MV-4-11 (cell line): ENCODE measurements at places on chromosomes 5 and 9.

DNA sequence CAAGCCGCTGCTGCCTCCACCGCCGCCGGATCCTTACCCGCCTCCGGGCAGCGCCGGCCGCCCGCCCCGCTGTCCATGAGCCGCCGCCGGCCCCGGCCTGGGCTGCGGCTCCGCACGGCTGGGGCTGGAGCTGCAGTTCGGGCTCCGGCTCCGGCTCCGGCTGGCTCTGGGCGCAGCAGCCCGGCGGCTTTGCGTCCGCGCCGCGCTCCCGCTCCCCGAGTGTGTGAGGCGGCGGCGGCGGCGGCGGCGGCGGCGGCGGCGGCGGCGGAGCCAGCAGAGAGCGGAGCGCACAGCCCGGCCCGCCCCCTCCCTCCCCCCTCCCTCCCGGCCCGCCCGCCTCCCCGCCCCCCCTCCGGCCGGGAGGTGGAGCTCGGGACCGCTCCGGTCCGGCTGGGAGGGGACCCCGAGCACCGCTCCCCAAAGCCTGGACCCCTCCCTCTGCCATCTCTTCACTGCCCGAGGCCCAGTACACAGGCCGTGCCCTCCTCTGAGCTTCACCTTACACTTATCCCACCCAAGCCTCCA lies at the start of gene PCDH1:
PCDH1 (minus strand) TSS at position 225 of the 525 bp plus-strand sequence; CDS start at position 77, 148 bp downstream.
- no peak for DNase-seq

DNA sequence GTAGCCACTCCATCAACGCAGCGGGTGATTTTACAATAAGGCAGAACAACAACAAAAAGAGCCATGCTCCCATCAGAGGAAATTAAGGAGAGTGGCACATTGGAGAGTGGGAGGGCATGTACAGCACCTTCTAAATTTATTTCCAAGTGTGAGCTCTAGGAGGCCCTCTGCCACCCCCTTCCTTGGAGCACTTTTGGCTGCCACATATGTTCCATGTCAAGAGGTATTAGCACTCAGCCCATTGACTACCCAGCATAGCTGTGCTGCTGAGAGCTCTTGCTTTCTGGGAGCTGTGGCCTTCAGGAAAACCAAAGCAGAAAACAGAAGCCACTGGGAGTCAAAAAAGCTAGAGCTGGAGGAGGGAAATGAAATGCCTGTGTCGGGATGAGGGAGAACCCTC lies 200.2 kb upstream of the PANK3 start:
- no peak for DNase-seq

DNA sequence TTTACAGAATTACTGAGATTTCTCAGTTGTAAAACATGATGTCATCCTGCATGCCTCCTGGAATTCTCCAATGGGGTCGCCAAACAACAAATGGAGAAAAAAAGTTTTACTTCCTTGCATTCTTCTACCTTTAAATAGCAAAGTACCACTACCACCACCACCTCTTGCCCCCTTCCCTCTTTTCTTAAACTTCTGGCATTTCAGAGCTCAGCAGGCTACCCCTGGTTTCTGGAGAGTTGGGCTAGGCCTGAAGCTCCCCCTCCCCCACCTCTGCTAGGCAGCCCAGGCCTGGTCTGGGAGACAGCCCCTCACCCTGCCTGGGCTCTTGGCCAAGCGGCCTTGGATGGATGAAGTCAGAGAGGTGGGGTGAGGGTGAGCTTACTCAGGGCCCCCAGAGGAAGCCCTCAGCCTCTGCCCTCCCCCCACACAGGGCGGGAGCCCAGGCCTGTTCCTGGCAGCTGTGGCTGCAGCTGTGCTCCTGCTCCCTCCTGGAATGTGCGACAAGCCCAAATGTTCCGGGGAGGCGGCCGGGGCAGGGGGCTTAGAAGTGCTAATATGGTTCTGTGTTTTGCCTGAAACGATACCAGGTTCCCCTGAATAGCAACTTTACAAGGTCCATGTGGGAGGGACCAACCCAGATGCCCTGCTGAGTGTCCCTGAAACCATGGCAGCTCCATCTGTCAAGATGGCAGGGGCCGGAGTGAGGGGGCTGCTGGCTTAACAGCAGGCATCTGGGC lies 6.0 kb upstream of the CCIN start:
- DNase-seq = no peak

- DNase-seq = no peak
These were observed 35.4 kb downstream of the SH3GL2 start for GRCh38 chr9:17614250-17614649.

GRCh38 chr5:139523635-139524445 lies 37.3 kb upstream of the UBE2D2 start:
- DNase-seq = no peak

DNA sequence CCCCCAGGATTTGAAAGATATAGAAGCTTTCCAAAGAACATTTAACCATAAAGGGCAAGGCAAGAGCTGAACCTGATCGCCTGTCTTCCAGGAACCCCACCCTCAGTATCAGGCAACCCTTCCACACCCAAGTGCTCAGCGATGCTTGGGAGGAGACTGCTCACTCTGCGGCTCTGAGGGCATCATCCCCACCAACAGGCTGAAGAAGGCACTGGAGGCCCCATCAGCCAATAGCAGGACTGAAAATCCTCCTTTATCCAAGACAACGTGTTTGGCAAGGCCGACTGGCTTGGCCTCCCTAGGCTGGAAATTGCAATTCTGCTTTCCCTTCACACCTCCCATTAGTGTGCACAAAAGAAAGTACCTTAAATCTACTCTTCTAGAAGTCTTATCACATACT lies 1.4 kb upstream of the PPP2CA start:
- DNase-seq = peak; percentile 11

DNA sequence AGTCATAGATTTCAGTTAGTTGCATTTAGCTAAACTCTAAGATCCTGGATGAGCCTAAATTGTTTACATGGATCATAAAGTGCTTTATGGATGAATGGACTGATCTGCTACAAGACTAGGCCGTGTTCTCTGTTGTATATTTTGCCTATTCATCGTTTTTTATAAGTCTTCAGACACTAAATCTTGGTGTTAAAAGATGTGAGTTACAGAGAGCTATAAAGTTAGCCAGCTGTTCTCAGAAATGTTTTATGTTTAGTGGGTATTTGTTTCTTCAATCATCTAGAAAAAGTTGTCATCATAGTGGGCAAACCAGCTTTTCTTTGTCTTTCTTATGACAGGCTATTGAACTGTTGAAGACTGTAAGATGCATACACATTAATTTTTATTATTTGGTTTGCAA lies 585.8 kb upstream of the SEMA6A start:
- no peak for DNase-seq

GRCh38 chr5:176527246-176528222 lies 9.7 kb downstream of the RNF44 start:
- DNase-seq = no peak

DNA sequence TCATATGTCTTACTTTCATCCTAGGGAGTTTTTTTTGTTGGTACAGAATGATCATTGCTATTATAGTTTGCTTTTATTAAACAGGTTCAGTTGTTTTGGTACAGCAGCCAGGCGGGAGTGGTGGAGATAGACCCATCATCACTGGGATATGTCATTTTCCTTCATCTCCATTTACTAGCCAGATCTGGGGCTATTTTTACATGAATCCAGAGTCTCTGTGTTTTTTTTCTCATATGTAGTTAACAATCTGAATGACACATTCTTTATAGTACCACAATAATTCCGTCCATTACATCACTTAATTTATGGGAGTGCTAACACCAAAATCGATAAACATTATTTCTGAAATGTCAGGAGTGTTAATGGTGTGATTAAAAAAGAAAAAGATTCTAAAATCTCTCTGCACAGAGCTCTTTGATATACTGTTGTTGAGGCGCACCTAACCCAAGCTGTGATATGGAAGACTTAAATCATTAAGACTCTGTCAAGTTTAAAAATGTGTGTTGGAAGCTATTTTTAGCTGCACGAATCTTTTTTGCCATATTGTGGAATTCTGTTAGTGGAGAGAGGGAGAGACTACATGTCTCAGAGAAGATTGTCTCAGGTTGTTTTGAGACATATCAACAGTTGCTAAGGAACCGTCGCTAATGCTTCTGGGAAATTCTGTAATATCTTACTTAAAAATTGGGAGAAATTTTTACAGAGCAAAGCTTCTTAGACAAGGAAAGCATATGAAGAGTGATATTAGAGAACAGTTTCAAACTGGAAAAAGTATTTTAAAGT lies 59.6 kb downstream of the RPS23 start:
- no peak for DNase-seq

GRCh38 chr5:92868442-92868841 lies 712.6 kb downstream of the NR2F1-AS1 start:
- DNase-seq = no peak

GRCh38 chr5:147484708-147485020 lies 25.2 kb downstream of the DPYSL3 start:
- peak; percentile 6 for DNase-seq

DNA sequence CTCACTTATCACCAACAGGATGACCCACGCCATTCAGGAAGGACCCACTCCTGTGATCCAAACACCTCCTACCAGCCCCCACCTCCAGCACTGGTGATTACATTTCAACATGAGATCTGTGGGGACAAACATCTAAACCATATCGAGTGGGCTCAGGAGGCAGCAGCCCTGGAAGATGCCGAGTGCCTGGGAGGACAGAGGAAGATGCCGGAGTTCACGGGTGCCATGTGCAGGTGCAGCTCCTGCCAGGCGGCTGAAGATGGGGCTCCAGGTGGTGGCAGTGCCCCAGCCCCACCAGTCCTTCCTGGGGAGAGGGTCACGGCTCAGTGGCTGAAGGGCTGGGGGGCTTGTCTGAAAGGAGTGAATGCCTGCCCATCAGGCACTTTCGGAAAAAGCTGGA lies 6.1 kb upstream of the CEP72 start:
- DNase-seq = no peak

DNA sequence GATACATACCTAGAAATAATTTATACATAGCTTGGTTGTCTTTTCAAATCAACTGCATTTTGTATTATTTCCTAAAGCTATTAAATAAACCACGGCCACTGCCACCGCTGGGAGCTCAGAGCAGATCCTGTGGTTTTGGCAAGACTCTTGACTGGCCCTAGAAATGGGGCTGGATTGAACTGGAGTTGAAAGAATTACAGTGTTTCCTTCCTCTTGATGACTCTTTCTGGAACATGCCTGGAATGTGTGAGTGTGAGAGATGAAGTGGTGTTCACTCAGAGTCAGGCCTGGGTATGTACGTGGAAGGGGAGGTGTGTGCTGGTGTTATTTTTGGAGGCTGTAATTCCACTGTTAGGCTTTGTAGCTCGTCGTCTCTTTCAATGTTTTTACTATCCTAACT lies 45.9 kb downstream of the TEK start:
- no peak for DNase-seq

DNA sequence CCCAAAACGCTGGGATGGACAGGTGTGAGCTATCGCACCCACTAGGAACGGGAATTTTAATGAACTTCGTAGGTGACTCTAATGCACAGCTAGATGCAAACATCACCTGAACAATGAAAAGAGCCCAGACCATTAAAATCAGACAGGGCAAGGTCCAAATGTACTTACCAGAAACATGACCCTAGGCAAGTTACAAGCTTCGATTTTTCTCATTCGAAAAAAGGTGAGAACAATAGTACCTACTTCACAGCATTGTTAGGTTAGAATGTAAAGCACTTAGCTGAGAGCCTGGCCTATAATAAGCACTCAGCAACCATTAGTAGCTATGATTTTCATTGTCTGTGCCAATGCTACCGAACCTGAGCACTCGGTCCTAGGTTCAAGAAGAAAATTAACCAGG lies 5.8 kb upstream of the KLHL3 start:
- no peak for DNase-seq

DNA sequence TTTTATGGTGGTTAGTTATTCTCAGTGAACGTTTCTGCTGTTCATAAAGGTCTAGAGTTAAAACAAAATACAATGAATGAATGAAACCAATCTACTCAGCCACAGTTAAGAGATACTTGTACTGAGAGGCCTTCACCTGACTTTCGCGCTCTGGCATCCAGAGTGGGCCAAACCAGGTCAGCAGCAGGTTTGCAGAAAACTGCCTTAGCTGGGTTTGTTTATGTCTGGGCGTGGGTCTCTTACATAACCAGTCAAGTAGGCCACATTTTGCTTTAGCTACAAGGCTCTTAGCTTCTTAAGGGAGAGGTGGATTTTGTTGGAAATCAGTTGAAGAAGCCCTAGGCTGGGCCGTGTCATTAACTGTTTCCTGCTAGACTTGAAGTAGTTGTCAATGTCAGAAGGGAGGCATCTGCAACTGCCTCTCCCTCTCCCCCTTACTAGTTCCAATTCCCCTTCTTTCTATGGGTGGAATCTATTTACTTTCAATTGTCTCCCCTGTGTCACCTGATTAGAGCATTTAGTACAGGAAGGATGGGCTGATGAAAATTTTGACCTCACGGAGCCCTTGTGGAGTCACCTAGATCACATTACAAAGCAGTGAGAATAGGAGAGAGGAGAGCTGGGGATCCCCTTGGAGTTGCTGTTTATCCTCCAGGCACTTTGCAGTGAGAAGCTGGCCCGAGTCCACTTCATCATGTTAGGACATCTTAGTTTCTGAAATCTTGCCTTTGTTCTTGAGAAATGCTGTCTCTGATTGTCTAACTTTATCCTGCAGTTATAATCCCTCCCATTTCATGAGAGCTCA lies 200.5 kb downstream of the ARHGEF28 start:
- no peak for DNase-seq

DNA sequence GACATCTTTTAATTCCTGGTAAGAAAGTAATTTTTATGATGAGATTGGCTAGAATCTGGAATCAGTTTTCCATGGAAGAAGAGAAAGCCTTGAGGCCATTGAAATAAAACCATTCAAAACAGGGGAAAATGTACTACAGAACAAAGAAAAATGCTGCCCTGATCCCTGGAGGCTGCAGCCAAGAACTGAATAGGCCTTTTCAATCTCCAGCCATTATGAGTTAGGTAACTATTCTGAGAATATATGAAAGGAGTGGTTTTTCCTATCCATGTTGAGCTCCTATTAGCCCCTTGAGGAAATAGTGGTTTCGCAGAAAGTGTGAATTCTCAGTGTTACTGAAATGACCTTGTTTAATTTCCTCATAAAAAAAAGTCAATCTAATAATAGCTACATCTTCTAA lies 408.5 kb upstream of the GRAMD2B start:
- DNase-seq = no peak

DNA sequence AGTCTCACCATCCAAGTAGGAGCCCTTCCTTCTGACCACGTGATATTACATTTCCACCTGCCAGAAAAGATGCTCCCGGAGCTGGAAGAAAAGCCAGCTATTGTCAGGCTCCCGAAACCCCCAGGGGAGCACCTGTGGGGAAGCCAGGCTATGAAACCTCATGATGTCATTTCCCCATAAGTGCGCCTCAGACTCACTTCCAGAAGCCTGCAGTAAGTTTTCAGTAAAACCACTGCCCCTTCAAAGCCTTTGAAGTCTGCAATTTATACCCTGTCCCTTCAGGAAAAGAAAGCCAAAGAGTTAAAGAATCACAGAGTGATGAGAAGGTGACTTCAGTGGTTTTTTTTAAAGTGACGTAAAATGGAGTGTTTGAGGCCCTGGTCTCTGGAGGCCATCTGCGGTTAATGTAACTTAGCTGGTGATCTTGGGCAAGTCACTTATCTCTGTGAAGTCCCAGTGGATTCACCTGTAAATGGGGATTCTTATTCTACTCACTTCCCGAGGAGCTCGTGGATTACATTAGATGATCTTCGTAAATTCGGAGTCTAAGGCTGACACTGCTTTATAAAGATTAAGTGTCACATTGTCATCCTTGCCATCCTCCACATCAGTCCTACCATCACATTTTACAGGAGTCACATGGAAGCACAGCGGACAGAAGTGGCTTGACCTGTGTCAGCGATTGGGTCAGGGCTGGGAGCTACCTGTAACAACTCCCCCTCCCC lies 2.6 kb upstream of the SEMA6A start:
- no peak for DNase-seq
